ENCODE measurements at places on chromosomes 5 and 9.

DNA sequence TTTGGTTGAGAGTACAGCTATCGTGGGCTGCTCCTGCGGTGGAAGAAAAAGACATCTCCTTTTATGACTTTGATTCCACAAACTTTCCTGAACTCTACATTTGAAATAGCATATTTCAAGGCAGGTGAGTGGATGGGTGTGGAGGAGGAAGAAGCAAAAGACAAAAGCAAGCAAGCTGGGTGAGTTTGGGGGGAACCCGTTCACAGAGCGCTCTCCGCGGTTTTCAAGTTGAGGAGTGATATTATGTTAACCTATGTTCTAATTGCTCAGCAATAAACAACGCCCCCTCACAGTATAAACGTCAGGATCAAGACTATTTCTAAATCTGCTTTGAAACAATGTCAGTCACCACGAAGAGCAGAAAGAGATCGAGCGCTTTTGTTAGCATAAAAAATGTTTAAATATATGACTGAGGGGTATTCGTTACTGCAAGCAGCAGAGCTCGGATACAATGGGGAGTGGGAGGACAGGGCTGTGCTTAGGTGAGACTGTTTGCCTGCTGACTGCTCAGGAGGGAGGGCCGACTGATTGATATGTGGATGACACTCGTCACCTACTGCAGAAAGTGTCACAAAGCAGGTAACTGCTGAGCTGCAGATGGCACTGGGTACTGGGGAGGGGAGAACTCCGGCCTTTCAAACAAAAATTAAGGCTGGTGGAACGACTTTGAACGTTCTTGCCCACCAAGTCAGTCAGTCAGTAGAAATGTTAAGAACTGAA is 236.5 kb downstream of the DRD1 start:
- H3K36me3 ChIP-seq: no peaks in the 10 kb centered on the region
- no peak overlapping the region for H3K27ac ChIP-seq
- H3K27me3 ChIP-seq: no peaks in the 10 kb centered on the region

GRCh38 chr9:124256517-124257069 is 1.2 kb upstream of the NEK6 start:
- H3K4me1 ChIP-seq: peaks cover 27% of the 10 kb centered on the region
- H3K27ac ChIP-seq: no peak overlapping the region
- peak; percentile 48 for DNase-seq
- no peak overlapping the region for H3K4me3 ChIP-seq
- H3K36me3 ChIP-seq: no peaks in the 10 kb centered on the region

- H3K4me3 ChIP-seq: no peak overlapping the region
- H3K27me3 ChIP-seq: no peaks in the 10 kb centered on the region
- no peak for DNase-seq
- H3K36me3 ChIP-seq: peaks cover 12% of the 10 kb centered on the region
- peaks cover 4% of the 10 kb centered on the region for H3K4me1 ChIP-seq
- no peak overlapping the region for H3K27ac ChIP-seq
These were observed 3.5 kb downstream of the NFX1 start for GRCh38 chr9:33293782-33294181.

GRCh38 chr5:93874491-93874890 is 133.1 kb upstream of the POU5F2 start:
- H3K27ac ChIP-seq: no peak overlapping the region
- DNase-seq: peak; percentile 29
- no peak overlapping the region for H3K4me3 ChIP-seq

DNA sequence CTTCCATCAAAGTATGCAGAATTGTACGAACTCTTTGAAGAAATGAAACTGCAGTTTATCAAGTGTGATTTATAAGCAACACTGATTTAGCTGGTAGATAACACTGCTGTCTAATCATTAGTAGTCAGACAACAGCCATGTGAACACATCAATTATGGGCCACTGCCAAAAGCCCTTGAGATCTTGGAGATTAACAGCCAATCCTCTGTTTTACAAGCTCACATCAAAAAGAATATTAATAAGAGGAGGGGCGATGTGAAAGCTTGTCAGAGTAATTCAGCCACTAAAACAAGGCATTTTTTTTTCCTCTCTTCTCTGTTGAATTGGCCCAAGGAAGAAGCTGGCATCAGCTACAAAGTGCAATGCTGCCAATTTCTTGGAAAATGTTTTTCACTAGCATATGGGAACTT is 28.1 kb downstream of the ZNF608 start:
- no peak overlapping the region for H3K27ac ChIP-seq
- peaks cover 2% of the 10 kb centered on the region for H3K4me1 ChIP-seq
- H3K36me3 ChIP-seq: no peaks in the 10 kb centered on the region
- no peaks in the 10 kb centered on the region for H3K27me3 ChIP-seq

DNA sequence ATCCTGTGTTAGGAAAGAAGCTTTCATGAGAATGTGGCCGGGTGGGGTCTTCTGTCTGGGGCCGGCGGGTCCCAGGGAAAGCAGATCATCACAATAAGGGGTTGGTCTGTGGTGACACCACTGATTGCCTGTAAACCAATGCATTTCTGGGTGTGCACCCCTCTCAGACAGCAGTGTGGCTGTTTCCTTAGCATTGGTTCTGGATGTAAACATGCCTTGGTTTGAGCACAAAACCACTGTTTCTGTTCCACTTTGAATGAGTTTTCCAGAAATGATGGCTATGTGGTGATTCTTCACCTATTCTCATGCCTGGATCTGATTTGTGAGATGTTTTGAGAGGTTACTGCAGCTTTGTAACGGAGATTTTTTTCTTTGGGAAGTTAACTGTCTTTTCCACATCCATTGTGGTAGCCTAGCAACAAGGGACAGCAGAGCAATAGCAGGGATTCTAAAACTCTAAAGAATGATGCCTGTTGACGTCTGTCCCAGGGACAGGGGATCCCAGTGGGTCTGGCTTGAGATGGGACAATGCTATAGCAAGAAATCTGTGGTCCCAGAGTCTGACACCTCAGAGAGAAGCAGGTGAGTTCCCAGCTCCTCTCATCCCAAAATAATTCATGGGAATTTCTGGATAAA is at the start of gene CCDC192:
TSS of gene CCDC192 (plus strand) at position 466 of the 636 bp plus-strand sequence. CDS start at position 521, 55 bp downstream.
- no peak for DNase-seq
- no peak within 1 kb of the TSS for H3K4me3 ChIP-seq
- peaks cover 4% of the 10 kb centered on the region for H3K4me1 ChIP-seq
- H3K27me3 ChIP-seq: no peaks in the 10 kb centered on the region
- no peak within 1 kb of the TSS for H3K27ac ChIP-seq
- H3K36me3 ChIP-seq: no peaks in the 10 kb centered on the region

GRCh38 chr9:93365427-93366118 is 85.9 kb upstream of the FAM120A start:
- no peak for DNase-seq
- H3K27ac ChIP-seq: no peak overlapping the region
- no peaks in the 10 kb centered on the region for H3K36me3 ChIP-seq
- H3K27me3 ChIP-seq: no peaks in the 10 kb centered on the region

DNA sequence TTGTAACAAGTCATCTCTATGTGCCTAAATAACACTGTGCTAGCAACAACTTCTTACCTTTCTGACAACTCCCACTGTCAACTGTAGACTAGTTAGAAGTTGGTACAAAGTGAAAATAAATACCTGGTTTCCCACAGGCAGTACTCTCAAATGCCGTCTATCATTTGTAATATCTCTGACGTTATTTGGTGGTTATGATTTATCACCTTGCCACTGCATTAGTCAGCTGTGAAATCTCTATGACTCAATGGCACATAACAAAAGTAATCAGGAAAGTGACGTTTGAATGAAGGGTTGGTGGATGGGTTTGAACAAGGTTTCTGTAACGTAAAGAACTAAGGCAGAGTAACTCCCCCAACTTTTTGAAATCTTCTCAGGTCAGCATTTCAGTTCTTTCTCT is 592.3 kb downstream of the MAT2B start:
- peak; percentile 86 for DNase-seq
- no peak overlapping the region for H3K4me3 ChIP-seq
- H3K27ac ChIP-seq: no peak overlapping the region
- no peaks in the 10 kb centered on the region for H3K27me3 ChIP-seq
- H3K36me3 ChIP-seq: no peaks in the 10 kb centered on the region

- H3K36me3 ChIP-seq: no peaks in the 10 kb centered on the region
- H3K27ac ChIP-seq: no peak overlapping the region
- H3K4me1 ChIP-seq: no peaks in the 10 kb centered on the region
- H3K4me3 ChIP-seq: no peak overlapping the region
- H3K27me3 ChIP-seq: no peaks in the 10 kb centered on the region
- DNase-seq: no peak
These were observed 93.2 kb downstream of the CDO1 start for GRCh38 chr5:115723220-115723619.

DNA sequence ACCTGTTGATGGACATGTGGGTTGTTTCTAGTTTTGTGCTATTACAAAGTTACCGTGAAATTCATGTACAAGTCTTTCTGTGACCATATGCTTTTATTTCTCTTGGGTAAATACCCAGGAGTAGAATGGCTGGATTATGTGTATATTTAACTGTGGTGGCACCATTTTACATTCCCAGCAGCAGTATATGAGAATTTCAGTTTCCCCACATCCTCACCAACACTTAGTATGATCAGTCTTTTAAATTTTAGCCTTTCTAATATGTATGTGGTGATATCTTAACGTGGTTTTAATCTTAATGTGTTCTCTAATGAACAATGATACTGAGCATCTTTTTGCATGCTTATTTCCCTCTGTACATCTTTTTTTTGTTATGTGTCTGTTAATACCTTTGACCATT is 36.6 kb downstream of the GALNT10 start:
- DNase-seq: no peak
- H3K27me3 ChIP-seq: no peaks in the 10 kb centered on the region
- H3K4me3 ChIP-seq: no peak overlapping the region
- no peaks in the 10 kb centered on the region for H3K36me3 ChIP-seq
- no peaks in the 10 kb centered on the region for H3K4me1 ChIP-seq

DNA sequence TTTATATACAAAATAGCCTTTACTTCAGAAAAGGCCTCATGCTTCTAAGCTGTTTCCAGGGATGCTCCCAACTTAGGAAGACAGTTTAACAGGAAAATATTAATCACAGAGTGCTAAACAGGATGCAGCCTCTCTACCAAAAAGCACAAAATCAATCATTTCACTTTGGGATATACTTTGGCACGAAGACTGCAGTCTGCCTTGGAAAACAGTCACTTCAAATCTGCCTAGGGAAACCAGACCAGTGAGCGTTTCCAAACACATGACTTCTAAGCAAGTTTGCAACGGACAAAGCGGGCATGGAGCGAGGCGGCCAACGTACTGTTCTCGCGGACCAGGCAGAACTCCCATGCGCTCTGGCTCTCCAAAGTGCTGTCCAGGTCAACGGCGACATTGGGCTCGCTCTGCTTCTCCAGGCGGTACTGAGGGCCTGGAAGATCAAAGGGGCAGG is 201.0 kb downstream of the MAPKAP1 start:
- no peaks in the 10 kb centered on the region for H3K27me3 ChIP-seq
- H3K4me3 ChIP-seq: no peak overlapping the region
- H3K36me3 ChIP-seq: no peaks in the 10 kb centered on the region
- DNase-seq: no peak
